Adrenal gland (tissue), 19 donors: ENCODE measurements at places on chromosomes 2 and 18. TPM values are rescaled to one million over a fixed set of nuclear protein-coding genes. Genes with fewer than 3 reads are reported as not detected.

The CDH2 gene
- polyA plus RNA-seq, result 166 TPM

The TBR1 gene
- polyA plus RNA-seq, result not detected

The DCC gene
- polyA plus RNA-seq, result 1.1 TPM

The CLIP4 gene
- 7.3 TPM for polyA plus RNA-seq

The FBXO48 gene
- 0.56 TPM for polyA plus RNA-seq

The PIEZO2 gene
- polyA plus RNA-seq, result 0.88 TPM

The IL36B gene
- polyA plus RNA-seq, result not detected

The QPCT gene
- 30.6 TPM for polyA plus RNA-seq

The NXPH2 gene
- polyA plus RNA-seq, result not detected

The CLEC4F gene
- 0.27 TPM for polyA plus RNA-seq

The RESP18 gene
- polyA plus RNA-seq, result not detected

The UPP2 gene
- 0.08 TPM for polyA plus RNA-seq

The REG1B gene
- not detected for polyA plus RNA-seq

The SOX11 gene
- polyA plus RNA-seq, result not detected

The UGT1A8 gene
- not detected for polyA plus RNA-seq

The REG3A gene
- polyA plus RNA-seq, result 0.88 TPM

The ALPG gene
- not detected for polyA plus RNA-seq

The WBP1 gene
- 56.9 TPM for polyA plus RNA-seq

The LRRC30 gene
- polyA plus RNA-seq, result not detected

The MRO gene
- polyA plus RNA-seq, result 5.0 TPM

The GPR55 gene
- polyA plus RNA-seq, result 0.24 TPM

The USP14 gene
- 12.0 TPM for polyA plus RNA-seq

The CPO gene
- 5.7 TPM for polyA plus RNA-seq

The TTN gene
- 0.05 TPM for polyA plus RNA-seq

The C2orf15 gene
- 0.88 TPM for polyA plus RNA-seq

The GREB1L gene
- polyA plus RNA-seq, result 1.5 TPM

The PRKAG3 gene
- not detected for polyA plus RNA-seq

The TACR1 gene
- polyA plus RNA-seq, result 0.32 TPM

The HPCAL1 gene
- 45.9 TPM for polyA plus RNA-seq

The SOWAHC gene
- polyA plus RNA-seq, result 3.8 TPM

The TDRD15 gene
- polyA plus RNA-seq, result not detected

The MARCO gene
- 8.7 TPM for polyA plus RNA-seq
